ENCODE measurements at places on chromosomes 2 and 18. TPM values are rescaled to one million over a fixed set of nuclear protein-coding genes. Genes with fewer than 3 reads are reported as not detected.

The RAB6C gene
- total RNA-seq: not detected

The RBM44 gene
- 0.63 TPM for total RNA-seq

The HAT1 gene
- 54.9 TPM for total RNA-seq

The RTP5 gene
- total RNA-seq: not detected

The EPB41L3 gene
- 2.8 TPM for total RNA-seq

The LRRTM4 gene
- total RNA-seq: not detected

Measured in T-helper 1 cell treated with Interleukin-12 subunit alpha and Interleukin-12 subunit beta and Interleukin-4 antibody, amounts not matched to agents 30 ng/mL and 1 ng/mL, for 36 hours (primary cell).